Vagina (tissue), 2 donors: ENCODE measurements at places on chromosomes 11 and 22.
A peak's percentile ranks its signal among the peaks of the same experiment; 100 is the strongest.

- no peaks in the 10 kb centered on the region for H3K36me3 ChIP-seq
- H3K4me1 ChIP-seq, result peaks cover 30% of the 10 kb centered on the region
- H3K4me3 ChIP-seq, result no peak overlapping the region
- H3K27me3 ChIP-seq, result no peaks in the 10 kb centered on the region
- no peak for DNase-seq
Measured at GRCh38 chr11:112526699-112527416, 266.2 kb upstream of the PLET1 start.

GRCh38 chr11:113420808-113421207 is 33.2 kb downstream of the ANKK1 start:
- H3K27me3 ChIP-seq, result no peaks in the 10 kb centered on the region
- H3K4me3 ChIP-seq, result no peak overlapping the region
- no peak for DNase-seq

DNA sequence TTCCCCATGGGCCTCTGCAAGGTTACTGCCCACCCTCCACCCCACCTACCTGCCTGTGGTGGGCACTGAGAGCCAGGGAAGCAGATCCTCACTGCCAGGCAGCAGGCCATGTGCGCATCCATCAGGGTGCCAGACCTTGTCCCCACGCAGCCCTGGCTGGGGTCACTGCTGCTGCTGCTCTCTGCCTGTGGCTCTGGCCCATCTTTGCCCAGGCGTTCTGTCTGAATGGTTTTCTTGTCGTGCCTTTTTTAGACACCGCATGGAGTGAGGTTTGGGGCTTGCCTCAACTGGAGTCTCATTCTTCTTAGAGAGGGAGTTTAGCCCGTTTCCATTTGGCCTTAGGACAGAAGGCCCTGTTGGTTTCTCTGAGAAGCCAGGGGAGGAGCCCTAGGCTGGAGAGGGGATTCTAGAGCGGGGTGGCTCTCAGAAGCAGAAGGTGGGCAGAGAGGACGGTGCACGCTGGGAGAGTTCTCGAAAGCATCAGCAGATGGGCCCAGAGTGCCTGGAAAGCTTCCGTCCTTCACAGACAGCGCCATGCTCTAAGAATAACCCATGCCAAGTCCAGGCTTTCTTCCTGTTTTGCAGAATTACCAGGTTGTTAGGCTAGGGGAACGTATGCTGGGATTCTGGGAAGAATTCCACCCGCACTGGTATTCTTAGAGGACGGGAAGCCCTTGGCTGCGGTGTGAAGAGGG is 8.1 kb downstream of the TANGO2 start:
- no peak overlapping the region for H3K4me3 ChIP-seq
- no peak for DNase-seq
- no peak overlapping the region for H3K27ac ChIP-seq
- H3K36me3 ChIP-seq, result no peaks in the 10 kb centered on the region

- H3K4me1 ChIP-seq, result peaks cover 13% of the 10 kb centered on the region
- no peak overlapping the region for H3K27ac ChIP-seq
- no peak for DNase-seq
- no peaks in the 10 kb centered on the region for H3K27me3 ChIP-seq
Measured at GRCh38 chr11:93520726-93521509, 22.3 kb downstream of the SMCO4 start.

- peaks cover 17% of the 10 kb centered on the region for H3K4me1 ChIP-seq
- H3K27me3 ChIP-seq, result no peaks in the 10 kb centered on the region
- H3K4me3 ChIP-seq, result no peak overlapping the region
- H3K27ac ChIP-seq, result no peak overlapping the region
Measured at GRCh38 chr11:76385903-76386302, 4.8 kb downstream of the GVQW3 start.

DNA sequence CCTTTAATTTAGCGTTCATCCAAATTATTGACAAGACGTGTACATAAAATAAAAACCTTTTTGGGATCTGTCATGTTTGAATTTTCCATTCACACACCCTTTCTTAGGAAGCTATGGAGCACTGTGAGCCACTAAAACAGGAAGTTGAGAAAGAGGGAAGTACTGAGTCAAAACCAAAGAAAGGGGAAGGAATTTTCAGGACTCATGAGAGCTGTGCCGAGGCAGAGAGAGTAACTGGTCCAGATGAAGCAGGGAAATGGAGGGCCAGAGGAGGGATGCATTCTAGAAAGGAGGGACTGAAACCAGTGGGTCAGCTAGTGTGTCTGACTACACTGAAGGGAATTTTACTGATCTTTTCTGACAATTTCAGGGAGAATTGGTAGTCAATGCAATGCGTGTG is 24.9 kb downstream of the APLP2 start:
- H3K36me3 ChIP-seq, result no peaks in the 10 kb centered on the region
- peaks cover 21% of the 10 kb centered on the region for H3K4me1 ChIP-seq
- no peaks in the 10 kb centered on the region for H3K27me3 ChIP-seq
- H3K4me3 ChIP-seq, result no peak overlapping the region
- no peak for DNase-seq

DNA sequence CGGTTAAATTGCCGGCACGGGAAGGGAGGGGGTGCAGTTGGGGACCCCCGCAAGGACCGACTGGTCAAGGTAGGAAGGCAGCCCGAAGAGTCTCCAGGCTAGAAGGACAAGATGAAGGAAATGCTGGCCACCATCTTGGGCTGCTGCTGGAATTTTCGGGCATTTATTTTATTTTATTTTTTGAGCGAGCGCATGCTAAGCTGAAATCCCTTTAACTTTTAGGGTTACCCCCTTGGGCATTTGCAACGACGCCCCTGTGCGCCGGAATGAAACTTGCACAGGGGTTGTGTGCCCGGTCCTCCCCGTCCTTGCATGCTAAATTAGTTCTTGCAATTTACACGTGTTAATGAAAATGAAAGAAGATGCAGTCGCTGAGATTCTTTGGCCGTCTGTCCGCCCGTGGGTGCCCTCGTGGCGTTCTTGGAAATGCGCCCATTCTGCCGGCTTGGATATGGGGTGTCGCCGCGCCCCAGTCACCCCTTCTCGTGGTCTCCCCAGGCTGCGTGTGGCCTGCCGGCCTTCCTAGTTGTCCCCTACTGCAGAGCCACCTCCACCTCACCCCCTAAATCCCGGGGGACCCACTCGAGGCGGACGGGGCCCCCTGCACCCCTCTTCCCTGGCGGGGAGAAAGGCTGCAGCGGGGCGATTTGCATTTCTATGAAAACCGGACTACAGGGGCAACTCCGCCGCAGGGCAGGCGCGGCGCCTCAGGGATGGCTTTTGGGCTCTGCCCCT is 529 bp upstream of the CCND1 start:
- no peak for DNase-seq
- H3K4me1 ChIP-seq, result peaks cover 83% of the 10 kb centered on the region
- H3K27me3 ChIP-seq, result no peaks in the 10 kb centered on the region
- H3K27ac ChIP-seq, result peak overlapping the region; percentile 85
- peak overlapping the region; percentile 77 for H3K4me3 ChIP-seq
- no peaks in the 10 kb centered on the region for H3K36me3 ChIP-seq

DNA sequence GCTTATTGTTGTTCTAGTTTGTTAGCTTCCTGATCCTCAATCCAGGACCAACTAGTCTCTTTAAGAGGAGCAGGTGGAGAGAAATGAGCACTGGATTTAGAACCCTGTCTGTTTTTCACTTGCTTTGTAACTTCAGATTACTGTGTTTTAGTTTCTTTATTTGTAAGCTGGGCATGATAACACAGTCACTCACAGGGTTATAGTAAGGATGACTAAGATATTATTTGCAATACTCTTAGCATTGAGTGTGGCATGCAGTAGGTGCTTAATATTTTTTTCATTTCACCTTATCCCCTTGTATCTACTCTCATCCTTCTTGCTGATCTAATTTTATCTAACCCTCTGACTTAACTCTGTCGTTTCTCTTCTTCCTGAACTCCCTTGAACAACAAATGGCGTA is 33.8 kb downstream of the DNHD1 start:
- H3K27ac ChIP-seq, result no peak overlapping the region
- no peaks in the 10 kb centered on the region for H3K27me3 ChIP-seq
- H3K4me3 ChIP-seq, result no peak overlapping the region
- H3K4me1 ChIP-seq, result no peaks in the 10 kb centered on the region
- H3K36me3 ChIP-seq, result peaks cover 6% of the 10 kb centered on the region
- DNase-seq, result no peak
